ENCODE measurements at places on chromosomes 1 and 21.

GRCh38 chr1:207021139-207021861, 11.3 kb downstream of the C1orf116 start:
- no peak for DNase-seq

DNA sequence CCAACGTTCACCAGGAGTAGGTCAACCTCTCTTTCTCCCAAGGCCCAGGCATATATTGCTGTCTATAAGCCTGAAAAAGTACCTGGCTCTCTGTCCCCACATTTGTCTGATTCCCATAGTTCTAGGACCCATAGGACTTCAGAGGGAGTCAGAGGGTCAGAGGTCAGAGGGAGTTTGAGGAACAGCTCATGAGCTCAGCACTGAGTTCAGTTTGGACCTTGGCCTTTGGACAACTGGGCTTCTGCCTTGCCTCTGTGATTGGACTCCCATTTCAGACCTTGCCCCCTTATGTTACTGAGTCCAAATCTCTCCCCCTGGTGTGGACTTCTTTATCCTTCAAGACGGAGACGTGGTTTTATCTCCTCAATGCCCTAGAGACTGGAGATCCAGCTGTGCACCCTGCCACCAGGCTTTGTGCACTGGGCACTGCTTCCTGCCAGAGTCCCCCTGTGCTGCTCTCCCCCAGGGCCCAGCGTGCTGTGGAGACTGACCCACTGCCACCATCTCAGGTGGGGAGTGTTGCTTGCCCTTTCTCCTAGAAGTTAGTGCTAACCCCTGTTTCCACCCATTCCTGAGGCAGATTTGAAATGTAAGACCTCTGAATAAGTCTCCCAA, 3.2 kb downstream of the CTSE start:
- no peak for DNase-seq

DNA sequence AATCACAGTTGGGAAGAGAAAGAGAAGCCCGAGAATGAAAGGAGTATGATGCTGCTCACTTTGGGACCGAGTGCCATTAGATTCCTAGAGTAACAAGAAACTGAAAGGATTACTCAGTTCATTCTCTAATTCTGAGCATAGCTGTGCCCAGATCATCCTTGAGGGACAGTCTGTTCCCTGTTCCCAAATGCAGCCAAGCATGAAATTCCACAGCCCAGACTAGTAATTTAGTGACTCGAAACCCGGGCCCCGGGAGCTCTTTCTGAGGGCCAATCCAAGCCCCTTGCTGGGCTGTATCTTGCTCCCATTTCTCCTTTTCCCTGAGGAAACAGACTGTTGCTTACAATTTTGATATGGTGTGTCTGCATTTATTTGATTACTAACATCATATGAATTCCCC, 30.0 kb upstream of the ETS2 start:
- DNase-seq: no peak

DNA sequence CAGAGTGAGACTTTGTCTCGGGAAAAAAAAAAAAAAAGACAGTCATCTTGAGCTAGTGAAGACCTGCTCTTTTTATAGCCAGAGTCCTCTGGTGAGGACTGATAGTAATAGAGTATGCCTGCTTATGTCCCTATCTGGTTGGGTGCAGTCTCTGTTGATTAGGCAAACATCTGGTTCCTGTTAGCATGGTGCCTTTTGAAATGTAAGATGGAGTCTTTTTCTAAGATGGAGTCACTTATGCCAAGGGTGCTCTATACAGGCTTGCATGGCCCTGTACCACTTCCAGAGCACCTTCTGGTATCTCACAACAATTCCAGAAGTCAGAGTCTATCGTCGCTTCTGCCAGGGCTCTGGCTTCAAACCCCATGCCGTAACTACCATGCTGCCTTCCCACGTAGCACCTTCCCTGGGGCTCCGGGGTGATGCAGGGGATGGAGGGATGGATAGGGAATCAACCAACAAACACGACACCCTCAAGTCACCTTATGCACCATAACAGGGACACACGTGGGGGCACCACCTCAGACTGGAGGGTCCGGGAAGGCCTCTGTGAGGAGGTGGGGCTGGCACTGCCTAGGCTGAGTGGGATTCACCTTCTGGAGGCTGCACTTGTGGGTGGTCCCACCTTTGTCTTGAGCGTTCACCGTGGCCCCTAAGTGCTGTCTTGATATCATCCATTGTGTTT, 11.6 kb upstream of the PADI6 start:
- no peak for DNase-seq

GRCh38 chr1:93081716-93082115, 2.6 kb downstream of the MTF2 start:
- no peak for DNase-seq

GRCh38 chr1:84708031-84708430, 17.8 kb upstream of the SSX2IP start:
- DNase-seq: no peak

DNA sequence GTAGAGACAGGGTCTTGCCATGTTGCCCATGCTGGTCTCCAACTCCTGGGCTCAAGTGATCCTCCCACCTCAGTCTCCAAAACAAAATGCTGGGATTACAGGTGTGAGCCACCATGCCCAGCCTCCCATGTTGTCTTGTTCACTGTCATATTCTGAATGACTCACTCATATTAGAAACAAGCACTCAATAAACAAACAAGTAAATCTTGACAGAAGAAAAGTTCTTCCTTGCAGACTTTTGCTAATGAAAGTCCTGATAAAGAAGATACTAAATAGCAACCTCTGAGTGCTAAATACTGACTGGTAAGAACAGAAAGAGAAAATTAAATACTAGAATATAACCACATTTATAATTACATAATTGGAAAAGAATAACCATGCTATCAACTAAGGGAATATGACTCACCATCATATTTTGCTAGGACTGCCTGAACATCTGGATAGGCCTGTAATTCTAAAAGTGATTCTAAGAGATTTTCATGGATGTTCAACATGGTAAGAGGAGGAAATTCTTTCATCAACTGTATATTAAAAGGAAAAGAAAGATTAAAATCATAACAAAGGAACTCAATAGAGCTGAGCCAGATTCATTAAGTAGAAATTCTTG, 37.3 kb downstream of the ST7L start:
- no peak for DNase-seq
